ENCODE measurements at places on chromosomes 6 and 20.

GRCh38 chr6:105212587-105212986 lies 32.8 kb upstream of the POPDC3 start:
- DNase-seq, result no peak

DNA sequence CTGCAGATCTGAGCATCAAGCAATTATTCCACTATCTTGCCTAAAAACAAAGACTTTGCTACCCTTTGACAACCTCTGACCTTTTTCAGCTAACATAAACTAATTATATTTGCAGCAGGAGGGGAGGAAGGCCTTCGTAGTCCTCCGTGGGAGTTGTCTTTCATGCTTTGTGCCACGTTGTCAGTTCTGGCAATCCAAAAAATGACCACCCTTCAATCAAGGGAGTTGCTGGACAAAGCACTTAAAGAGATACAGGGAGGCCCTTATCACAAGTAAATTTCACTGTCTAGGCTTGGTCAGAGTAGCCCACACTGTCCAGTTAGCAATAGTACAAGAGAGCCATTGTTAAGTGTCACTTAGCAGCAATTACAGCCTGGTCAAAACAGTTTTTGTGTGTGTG lies 578.9 kb downstream of the HAO1 start:
- DNase-seq, result no peak

DNA sequence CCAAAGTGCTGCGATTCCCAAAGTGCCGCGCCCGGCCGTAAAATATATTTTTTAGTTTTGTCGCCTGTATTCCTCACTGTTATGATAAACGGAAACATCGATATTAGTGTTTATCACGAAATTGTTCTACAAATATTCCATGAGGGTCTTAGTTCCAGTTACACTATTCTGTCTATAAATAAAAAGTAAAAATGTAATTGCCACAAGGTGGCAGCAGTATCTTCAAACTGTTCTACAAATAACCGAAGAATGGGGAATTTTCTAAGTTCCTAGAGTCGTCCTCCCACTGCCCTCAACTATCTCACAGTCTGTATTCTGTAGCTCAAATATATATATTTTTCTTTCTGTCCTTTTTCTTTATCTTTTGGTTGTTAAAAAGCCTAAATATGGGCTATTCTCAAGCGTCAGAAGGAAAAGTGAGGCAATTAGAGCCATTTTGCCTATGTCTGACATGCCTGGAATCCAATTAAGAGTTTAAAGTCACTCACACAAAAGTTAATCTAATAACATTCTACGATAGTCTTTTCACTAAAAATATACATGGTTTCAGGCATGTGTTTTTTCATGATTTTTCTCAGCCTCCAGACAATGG lies 14.2 kb upstream of the FAM162B start:
- DNase-seq, result no peak

DNA sequence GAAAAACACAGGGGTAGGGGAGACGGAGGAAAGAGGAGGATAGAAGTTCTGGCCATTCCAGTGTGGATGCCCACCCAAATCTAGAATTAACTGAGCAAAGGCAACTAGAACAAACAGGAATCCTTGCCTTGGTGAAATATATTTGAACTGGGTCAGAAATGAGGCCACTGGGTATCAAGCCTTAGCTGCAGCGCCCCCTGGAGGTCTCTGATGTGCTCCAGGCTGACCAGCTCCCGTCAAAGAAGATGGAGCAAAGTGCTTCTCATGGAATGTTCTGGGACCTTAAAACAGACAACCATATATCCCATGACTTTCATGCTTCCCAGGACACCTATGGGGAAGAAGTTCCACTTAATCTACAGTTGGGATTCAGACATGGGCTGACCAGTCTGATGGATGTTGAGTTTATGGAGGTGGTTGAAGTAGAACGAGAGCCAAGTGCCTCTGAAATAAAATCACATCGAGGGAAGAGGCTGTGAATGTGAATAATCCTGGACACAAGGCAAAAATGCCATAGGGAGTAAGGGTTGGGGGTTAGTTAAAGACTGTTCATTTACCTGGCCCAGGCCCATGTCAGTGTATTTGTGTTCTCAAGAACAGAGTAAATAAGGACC lies 50.4 kb downstream of the HLA-DPB1 start:
- DNase-seq, result peak; percentile 66

- DNase-seq, result no peak
Observed at GRCh38 chr20:2283706-2284423, 11.9 kb upstream of the TGM3 start.

DNA sequence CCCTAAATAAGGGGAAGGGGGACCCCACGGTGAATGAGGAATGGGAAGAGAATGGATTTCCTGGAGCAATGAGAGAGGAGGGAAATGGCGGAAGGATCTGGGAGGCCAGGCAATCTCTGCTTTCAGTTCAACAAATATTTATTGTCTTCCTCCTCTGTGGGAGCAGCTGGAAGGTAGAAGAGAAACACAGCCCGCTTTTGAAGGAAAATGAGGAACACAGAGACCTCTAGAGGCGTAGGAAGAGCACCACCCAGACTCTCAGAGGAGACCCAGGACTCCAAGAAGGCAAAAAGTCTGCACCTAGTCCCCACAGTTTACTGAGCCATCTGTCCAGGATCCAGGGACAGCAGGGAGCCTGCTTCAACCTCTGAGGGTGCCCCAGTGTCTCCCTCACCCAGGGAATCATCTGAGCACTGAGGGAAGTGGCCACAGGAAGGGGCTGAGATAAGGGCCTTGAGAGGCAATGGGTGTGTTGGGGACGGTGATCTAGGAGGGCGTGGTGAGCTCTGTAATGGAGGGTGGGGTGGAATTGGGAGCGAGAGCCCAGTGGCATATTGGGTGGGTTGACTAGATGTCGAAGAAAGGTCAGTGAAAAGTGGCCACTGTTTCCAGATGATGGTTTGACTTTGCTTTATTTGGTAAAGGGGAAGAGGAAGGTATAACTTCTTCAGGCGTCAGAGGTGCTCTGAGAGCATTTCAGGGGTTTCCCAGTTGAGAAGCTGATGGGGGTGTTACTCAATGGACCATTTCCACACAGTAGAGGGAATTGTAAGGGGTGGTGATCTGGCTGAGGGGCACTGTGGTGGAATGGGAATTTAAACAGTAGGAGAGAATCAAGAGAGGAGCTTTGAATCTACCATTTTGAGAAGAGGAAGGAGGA lies 610 bp downstream of the PSORS1C1 start:
- no peak for DNase-seq
